ENCODE measurements at places on chromosomes 1 and 21. TPM values are rescaled to one million over a fixed set of nuclear protein-coding genes. Genes with fewer than 3 reads are reported as not detected.

Gene DCST1
- total RNA-seq, result 0.30 TPM

DNA sequence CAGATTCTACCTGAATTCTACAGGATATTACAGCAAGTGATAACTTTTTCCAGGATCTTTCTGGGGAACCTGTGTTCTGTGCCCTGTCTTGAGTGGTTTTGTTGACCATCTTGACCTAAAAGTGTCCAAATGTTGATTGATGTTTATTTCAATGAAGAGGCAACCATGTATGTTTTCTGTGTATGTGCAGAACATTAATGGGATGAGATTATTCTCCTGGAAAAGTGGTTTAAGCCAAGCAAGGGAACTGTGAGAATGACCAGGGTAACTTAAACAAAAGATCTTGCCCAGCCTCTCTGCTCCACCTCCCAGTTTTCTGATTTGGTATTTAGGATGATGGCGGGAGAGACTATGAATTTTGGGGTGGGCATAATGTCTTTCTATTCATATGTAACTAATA, 1.0 kb upstream of the SAMD13 start:
- no peak overlapping the region for H3K27ac ChIP-seq
- no peaks in the 10 kb centered on the region for H3K36me3 ChIP-seq
- H3K27me3 ChIP-seq, result no peaks in the 10 kb centered on the region

DNA sequence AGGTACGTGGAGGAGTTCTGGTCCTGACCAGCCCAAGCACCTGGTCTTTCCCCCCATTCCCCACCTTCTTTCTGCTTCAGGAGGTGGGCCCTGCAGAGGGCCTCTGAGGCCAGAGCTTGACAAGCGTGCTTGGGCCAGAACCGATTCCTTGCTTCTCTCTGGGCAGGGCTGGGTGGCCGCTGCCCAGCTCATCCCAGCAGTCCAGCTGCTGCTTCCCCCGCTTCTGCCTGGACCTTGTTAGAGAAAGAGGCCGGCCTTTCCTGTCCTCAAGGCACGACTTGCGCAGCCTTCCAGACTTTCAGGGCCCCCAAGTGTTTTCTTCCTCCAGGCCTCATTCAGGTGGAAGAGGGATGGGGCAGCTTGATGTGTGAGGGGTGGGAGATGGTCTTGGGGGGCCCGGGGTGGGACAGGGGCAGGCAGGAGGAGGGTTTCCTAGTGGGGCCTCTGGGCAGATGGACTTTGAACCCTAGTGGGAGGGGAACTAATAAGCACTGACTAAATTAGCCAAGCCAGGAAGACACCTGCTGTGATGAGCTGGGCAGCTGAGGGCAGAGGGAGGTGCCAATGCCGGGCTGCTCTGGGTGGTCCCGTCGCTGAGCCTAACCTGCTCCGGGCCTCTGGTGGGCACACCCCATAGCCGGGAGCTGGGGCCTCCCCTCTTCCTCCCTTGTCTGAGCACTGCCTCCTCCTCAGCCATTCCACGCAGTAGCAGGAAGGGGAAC, 36.5 kb downstream of the ARHGEF10L start:
- H3K27ac ChIP-seq, result no peak overlapping the region
- no peak for DNase-seq
- H3K27me3 ChIP-seq, result no peaks in the 10 kb centered on the region
- H3K4me3 ChIP-seq, result no peak overlapping the region
- H3K4me1 ChIP-seq, result no peaks in the 10 kb centered on the region
- H3K36me3 ChIP-seq, result no peaks in the 10 kb centered on the region

DNA sequence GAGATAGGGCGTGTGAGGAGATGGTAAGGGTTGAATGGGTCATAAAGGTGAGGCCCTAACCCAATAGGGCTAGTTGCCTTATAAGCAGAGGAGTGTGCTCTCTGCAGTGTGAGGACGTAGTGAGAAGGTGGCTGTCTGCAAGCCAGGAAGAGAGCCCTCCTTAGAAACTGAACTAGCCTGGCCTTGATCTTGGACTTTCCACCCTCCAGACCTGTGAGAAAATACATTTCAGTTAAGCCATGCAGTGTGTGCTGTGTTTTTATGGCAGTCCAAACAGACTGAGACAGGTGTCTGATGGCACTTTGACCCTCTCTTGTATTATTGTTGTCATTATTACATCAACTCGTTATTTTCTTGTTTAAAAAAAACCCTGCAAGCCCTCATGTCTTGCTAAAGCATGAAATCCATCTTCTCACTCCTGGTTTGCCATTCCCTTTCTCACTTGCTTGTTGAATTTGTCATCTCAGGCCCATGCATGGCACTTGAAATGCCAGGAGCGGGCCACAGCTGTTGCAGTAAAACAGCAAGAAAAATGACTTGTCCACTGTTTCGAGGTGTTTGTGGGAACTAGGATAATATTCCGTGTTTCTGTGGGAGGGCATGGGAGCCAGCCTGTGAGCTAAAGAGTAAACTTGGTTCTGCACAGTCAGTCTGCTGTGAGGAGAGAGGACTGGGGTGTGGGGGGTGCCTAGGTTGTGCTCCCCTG, 78.6 kb downstream of the STUM start:
- peaks cover 15% of the 10 kb centered on the region for H3K4me1 ChIP-seq
- no peak for DNase-seq
- H3K27ac ChIP-seq, result no peak overlapping the region
- peaks cover 5% of the 10 kb centered on the region for H3K36me3 ChIP-seq
- no peaks in the 10 kb centered on the region for H3K27me3 ChIP-seq
- no peak overlapping the region for H3K4me3 ChIP-seq

DNA sequence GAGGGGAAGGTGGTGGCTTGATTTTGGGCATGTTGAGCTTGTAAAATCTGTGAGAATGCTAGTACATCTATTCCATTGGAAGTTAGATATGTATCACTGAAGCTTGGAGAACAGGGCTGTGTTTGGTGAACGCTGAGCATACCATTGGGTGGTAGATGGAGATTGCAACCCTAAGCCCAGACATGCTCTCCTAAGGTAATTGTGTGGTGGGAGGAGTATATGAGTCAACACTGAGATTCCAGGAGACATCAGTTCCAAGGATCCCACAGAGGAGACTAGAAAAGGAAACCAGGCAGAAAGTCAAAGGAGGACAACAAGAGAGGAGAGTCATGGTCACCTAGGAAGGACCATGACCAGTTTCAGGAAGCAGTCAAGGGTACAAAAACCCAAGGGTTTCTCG, 60.4 kb downstream of the KIF21B start:
- H3K27ac ChIP-seq, result no peak overlapping the region
- no peak for DNase-seq
- no peaks in the 10 kb centered on the region for H3K27me3 ChIP-seq
- no peak overlapping the region for H3K4me3 ChIP-seq

DNA sequence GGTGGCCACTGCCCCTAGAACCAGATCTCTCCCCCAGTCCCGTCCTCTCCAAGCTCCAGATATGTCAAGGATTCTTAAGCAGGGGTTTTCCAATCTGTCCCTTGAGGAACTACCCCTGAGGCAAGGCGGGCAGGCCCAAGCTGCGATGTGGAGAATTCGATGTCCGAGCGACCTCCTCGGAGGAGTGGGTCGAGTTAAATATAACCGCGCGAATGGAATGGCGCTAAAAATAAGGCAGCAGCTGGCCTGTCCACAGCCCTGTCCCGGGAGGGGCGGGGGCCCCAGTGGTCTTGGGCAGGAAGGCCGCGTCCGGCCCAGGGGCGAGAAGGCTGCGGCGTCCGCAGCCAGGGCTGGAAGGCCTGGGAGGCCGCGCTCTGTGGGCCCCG, 5.8 kb upstream of the FOXD3 start:
- peaks cover 28% of the 10 kb centered on the region for H3K27me3 ChIP-seq
- H3K4me3 ChIP-seq, result no peak overlapping the region
- H3K36me3 ChIP-seq, result no peaks in the 10 kb centered on the region
- DNase-seq, result no peak

DNA sequence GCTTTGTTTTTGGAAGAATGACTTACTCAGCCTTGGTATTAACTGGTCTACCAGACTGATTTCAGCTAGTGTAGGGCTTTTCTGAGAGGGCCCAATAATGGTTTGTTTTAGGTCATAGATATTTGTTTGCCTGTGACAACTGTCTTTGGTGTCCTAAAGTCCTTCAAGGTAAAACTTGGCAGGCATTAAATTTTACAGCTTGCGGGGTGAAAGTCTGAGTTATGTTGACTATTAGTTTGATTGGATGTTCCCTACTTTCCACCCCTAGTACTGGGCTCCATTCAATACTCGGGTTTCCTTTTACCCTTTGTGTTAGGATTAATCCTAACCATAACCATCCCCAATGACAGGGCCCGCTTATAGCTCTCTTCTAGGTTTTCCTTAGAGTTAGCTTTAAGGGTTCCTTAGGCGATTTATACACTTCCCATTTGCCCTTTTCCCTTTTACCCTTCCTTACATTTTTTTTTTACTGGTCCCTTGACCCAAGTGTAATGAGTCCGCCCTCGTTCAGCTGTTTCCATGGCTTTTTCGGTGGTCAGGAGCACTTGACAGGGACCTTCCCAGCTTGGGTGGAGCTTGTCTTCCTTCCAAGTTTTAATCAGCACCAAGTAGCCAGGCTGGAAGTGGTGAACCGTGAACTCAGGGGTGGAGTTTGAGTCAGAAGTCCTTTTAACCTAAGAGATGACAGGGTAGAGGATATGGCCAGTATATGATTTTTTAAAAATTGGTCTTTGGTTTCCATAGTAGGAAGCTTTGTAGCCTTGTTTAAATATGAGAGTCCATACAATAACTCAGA, 28.5 kb upstream of the LCE5A start:
- H3K27me3 ChIP-seq, result no peaks in the 10 kb centered on the region
- no peak for DNase-seq
- no peak overlapping the region for H3K27ac ChIP-seq
- H3K36me3 ChIP-seq, result no peaks in the 10 kb centered on the region
- no peak overlapping the region for H3K4me3 ChIP-seq
- peaks cover 8% of the 10 kb centered on the region for H3K4me1 ChIP-seq

DNA sequence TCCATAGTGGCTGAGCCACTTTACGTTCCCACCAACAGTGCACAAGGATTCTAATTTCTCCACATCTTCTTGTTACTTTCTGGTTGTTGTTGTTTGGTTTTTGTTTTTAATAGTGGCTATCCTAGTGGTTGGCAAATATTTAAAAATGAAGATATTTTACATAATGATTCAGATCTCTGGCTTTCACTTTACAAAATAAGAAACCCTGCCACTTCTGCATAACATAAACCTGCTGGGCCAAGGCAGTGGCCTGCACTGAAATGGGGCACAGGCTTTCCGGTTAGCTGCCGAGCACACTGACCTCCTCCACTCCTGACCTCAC, 320.4 kb downstream of the RPS6KC1 start:
- H3K4me3 ChIP-seq, result no peak overlapping the region
- no peaks in the 10 kb centered on the region for H3K36me3 ChIP-seq
- H3K4me1 ChIP-seq, result no peaks in the 10 kb centered on the region
- H3K27ac ChIP-seq, result no peak overlapping the region
- no peaks in the 10 kb centered on the region for H3K27me3 ChIP-seq

Gene RNU1-2
- total RNA-seq, result 3,650 TPM

DNA sequence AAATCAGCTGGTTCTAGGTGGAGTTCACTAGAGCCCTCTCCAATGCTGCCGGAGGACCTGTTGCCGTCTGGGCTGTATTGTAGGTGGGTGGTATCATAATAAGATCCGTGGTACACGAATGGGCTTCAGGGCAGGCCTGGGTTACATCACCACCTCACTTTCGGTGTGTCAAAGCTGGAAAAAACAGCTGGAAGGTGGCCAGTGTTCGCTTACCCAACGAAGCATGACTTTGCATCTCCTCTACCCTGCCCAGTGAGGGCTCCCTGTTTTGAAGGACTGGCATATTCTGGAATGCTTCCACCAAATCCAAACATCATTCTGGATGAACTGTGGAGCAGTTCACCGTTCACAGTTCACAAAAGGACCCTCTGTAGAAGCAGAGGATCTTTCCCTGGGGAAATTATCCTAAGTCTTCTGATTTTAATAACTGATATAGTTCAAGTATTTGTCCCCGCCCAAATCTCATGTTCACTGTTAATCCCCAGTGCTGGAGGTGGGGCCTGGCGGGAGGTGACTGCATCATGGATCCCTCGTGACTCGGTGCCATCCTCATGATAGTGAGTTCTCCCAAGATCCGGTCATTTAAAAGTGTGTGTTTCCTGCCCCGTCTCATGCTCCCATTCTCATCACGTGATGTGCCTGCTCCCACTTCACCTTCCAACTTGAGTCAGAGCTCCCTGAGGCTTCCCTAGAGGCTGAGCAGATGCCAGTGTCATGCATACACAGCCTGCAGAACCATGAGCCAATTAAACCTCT, 429.0 kb downstream of the KIF26B start:
- no peak overlapping the region for H3K4me3 ChIP-seq
- no peaks in the 10 kb centered on the region for H3K36me3 ChIP-seq
- no peak overlapping the region for H3K27ac ChIP-seq
- no peaks in the 10 kb centered on the region for H3K4me1 ChIP-seq
- no peak for DNase-seq

DNA sequence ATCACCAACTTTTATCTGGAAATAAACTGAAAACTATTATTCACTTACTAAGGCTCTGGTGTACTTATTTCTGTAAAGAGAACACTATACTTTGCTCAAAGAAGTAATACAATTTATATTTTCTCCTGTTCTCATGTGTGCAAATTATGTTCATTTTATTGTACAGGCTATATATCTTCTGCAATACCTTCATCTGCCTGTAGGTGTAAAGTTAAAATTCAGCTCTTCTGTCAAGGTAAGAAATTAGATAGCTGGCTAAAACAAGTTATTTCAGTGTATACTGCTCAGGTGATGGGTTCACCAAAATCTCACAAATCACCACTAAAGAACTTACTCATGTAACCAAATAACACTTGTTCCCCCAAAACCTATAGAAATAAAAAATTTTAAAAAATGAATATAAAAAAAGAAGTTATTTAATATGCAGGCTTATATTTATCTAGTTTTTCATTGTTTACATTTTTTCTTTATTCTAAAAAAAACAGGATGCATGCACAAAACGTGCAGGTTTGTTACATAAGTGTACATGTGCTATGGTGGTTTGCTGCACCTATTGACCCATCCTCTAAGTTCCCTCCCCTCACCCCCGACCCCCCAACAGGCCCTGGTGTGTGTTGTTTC, 81.5 kb downstream of the PTGER3 start:
- H3K4me1 ChIP-seq, result no peaks in the 10 kb centered on the region
- no peaks in the 10 kb centered on the region for H3K27me3 ChIP-seq
- H3K36me3 ChIP-seq, result no peaks in the 10 kb centered on the region
- no peak overlapping the region for H3K4me3 ChIP-seq
- DNase-seq, result no peak

Gene KCNH1
- not detected for total RNA-seq

DNA sequence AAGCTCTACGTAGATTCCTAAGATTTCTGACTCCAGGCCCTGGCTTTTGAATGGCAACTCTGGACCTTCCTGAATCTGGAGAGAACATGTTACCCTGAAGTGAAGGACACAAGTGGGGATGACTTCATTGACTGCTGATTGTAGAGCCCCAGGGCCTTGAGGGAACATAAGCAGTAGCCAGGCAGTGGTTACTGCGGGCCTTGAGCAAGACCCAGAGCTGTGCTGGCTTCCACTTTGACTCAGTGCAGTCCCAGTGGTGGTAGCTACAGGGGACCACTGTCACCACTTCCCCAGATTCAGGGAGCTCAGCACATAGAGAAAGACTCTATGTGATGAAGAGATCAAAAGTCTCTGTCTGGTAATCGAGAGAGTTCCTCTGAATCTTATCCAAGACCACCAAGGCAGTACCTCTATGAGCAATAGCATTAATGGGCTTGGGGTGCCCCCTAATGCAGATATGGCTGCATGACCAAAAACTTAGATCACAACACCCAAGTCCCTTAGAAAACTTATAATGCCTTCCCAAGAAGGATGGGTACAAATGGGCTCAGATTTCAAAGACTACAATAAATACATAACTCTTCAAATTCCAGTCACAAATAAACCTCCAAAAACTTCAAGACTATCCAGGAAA, 1278.3 kb downstream of the AMY1C start:
- no peak for DNase-seq
- H3K27ac ChIP-seq, result no peak overlapping the region
- H3K4me3 ChIP-seq, result no peak overlapping the region
- H3K36me3 ChIP-seq, result no peaks in the 10 kb centered on the region
- no peaks in the 10 kb centered on the region for H3K4me1 ChIP-seq
- no peaks in the 10 kb centered on the region for H3K27me3 ChIP-seq
